T-helper 1 cell (primary cell): ENCODE measurements at places on chromosomes 6 and 20.
A peak's percentile ranks its signal among the peaks of the same experiment; 100 is the strongest.

- DNase-seq = no peak
These were observed 26.9 kb upstream of the ADTRP start for GRCh38 chr6:11805259-11806053.

DNA sequence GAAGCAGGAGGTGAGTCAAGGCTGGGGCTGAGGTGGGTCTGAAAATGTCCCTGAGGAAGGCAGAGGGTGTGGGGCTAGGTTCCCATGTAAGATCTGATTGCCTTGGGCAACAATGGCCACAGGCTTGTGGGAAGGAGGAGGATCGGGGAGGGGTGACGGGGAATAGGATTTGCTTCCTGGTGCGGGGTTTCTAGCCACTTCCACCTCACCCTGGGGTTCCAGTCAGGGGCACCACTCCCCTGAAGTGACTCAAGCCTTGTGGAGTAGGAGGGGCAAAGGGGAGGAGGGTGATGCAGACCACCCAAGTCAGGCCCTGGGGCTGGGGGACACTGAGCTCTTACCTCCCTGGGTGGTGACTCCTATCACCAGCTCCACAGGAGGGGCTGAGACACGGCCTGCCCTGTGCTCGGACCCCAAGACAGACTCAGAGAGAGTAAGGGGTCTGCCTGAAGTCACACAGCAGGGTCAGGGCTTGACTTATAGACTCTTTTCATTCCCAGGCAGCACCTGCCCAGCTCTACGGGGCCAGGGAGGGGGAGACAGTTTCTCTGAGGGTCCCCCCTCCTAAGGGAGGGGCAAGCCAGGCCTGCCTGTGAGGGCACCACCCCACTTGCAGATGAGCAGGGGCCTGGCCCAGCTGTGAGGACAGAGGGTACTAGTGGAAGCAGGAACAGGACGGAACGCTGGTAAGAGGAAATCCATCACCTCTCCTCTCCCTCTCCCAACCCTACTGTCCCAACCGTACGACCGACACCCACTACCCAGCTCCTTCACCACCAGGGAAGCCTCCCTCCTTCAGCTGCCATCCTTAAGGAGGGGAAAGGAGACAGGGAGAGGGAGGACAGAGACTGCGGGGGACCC lies 12.4 kb upstream of the SPDEF start:
- DNase-seq = no peak

GRCh38 chr20:45011108-45011526 lies 44.8 kb downstream of the STK4 start:
- DNase-seq = peak; percentile 31

DNA sequence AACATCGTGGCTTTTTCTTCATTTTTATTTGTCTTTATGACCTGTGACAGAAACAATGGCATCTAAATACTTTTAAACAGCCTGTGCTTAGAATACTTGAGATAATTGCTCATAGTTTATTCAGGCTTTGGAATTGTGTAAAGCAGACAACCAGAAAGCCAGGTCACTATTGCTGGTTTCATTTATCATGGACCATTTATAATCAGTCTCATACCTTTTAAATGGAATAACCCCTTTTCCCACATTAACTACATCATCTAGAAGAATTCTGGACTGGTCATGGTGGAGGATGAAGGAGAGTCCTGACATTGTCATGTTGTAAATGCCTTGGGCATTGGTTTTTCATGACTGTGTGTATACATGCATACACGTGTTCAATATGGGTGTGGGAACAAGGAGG lies 661.5 kb downstream of the EPM2A start:
- DNase-seq = no peak

DNA sequence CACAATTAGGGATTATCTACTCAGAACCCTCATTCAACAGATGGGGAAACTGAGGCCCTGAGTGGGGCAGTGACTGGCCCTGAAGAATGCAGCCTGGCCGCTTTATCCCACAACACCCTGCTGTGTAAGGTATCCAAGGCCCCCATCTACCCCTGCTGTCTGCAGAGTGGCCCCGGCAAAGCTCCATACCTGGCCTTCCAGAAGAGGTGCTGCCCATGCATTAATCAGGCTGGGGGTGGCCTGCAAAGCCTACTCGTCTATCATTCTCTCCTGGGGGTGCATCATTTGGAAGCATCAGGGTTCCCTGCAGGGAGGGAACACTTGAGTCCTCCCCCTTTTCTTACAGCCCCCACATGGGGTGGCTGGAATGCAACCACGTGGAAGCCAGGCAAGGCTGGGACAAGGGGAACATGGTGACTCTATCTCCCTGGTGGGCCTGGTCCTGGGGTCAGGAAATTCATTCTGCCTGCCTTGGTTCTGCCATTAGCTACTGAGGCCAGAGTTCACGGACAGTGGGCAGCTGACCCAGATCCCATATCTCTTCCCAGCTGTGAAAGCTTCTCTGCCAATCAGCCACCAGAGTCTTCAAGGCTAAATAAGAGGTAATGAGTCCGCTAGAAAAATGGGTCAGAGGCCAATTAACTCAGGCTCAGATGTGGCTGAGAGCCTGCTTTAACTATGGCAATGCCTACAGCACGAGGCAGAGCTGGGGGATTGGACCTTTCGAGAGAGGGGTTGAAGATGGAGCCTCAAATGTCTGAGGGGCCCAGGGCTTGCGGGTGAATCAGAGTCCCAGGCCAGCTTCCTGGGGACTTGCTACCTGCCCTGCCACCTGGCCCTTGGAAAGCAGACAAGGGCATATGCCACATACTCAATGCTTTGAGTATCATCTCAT lies 72.3 kb upstream of the TOX2 start:
- no peak for DNase-seq

GRCh38 chr6:97925504-97925903 lies 642.5 kb upstream of the MMS22L start:
- DNase-seq = no peak

- DNase-seq = no peak
These were observed 306.8 kb downstream of the FOXC1 start for GRCh38 chr6:1916334-1917070.

DNA sequence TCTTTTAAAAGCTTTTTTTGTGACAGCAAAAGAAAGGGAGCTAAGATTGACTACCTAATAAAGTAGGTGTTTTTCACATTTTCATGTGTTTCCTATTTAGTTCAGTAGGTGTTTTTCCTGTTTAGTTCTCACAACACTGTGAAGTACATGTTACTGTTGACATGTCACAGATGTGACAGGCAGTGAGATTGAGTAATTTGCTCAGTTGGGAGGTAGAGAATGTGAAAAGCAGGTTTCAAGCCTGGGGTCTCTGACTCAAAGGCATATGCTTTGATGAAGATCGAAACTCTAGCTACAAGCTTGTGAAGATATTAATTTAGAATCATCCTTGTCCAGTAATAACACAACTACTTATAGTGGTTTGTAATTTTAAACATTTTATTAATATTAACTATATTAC lies 43.1 kb downstream of the SLX4IP start:
- DNase-seq = no peak

DNA sequence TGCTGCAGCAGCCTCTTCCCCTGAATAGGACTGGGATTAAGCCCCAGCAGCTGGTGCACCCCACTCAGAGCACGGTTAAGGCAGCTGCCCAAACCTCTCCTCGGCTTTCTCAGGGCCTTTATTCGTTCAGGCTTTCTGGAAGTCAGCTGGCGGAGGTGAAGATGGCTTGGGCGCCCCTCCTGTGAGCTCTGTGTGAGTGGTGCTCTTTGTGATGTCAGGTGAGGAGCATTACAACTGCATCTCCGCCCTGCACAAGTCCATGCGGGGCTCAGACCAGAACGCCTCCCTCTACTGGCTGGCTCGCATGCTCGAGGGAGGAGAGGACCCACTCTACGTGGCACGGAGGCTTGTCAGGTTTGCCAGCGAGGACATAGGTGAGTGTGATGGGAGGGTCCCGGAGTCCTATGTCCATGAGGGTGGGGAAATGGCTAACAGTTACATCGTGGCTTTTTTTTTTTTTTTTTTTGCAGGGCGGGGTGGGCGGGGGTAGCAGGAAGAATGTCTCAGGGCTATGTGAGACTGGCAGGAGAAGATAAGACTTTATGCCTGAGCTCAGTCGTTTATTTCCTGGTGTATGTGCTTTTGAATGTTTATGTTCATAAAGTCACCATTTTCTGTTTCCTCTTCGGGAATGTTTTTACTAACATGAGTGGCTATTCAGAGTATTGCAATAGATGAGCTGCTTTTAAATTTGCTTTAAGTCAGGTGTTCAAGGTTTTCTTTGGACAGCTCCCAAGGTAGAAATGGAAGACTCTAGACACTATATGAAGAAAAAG lies 18.2 kb downstream of the WRNIP1 start:
- DNase-seq = no peak

- no peak for DNase-seq
These were observed 91.3 kb upstream of the TNFAIP3 start for GRCh38 chr6:137775720-137776119.

DNA sequence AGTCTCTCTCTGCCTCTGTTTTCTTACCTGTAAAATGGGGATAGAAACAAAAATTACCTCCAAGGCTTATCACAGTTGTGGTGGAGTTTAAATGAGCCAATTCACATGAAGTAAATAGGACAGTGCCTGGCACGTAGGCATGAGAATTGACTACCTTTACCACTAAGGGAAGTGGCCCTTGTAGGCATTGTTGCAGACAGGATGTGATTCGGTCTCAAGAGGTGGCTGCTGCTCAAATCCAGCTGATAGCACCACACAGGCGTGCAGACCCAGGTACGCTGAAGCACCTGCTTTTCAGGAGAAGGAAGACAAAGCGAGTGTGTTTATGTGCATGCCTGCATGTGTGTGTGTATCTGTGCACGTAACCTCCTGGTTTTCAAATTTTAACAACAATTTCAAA lies 108.6 kb downstream of the EYA2 start:
- DNase-seq = peak; percentile 46

DNA sequence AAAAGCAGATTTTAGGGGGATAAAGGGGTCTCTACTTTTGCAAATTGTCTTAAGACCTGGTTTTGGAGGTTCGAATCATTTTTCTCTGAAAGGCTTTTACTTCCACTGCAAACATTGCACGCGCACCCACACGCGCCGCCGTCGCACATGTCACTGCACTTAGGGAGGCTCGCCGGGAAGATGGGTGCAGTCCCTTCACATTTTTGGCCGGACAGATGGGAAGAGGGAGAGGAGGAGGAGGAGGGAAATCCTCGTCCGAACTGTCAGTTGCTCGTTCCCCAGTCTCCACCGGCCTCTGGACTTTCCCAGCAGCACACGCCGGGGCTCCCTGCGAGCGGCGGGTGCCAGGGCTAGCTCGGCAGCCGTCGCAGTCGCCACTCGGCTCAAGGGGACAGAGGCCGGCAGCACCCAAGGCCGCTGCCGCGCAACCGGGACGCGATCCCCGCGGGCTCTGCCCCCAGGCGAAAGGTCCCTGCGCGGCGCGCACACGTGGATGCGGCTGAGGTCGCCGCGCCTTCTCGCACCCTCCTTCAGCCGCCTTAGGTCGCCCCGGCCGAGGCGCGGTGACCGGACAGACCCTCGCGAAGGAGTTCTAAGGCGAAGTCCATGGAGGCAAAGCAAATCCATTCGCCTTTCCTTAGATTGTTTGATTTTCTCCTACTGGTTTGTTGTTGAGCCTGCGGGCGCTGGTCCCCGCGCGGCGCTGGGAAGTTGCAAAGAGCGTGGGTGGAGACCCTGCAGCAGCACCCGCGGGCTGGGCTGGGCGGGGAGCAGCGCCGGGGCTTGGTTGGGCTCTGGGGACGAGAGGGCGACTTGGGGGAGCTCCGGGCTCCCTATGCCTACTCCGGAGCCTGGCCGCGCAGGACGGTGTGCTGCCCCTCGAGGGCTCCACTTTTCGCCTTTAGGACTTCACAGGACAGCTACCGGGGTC lies 1.2 kb downstream of the MYB start:
- DNase-seq = no peak

- DNase-seq = no peak
These were observed 207.6 kb downstream of the THBS2 start for GRCh38 chr6:169046021-169046420.

GRCh38 chr20:60238992-60239660 lies 280.9 kb downstream of the CDH26 start:
- DNase-seq = no peak

GRCh38 chr6:25457516-25457915 lies 178.3 kb downstream of the CARMIL1 start:
- DNase-seq = no peak

- no peak for DNase-seq
These were observed 109.6 kb downstream of the DLL1 start for GRCh38 chr6:170181338-170181690.

DNA sequence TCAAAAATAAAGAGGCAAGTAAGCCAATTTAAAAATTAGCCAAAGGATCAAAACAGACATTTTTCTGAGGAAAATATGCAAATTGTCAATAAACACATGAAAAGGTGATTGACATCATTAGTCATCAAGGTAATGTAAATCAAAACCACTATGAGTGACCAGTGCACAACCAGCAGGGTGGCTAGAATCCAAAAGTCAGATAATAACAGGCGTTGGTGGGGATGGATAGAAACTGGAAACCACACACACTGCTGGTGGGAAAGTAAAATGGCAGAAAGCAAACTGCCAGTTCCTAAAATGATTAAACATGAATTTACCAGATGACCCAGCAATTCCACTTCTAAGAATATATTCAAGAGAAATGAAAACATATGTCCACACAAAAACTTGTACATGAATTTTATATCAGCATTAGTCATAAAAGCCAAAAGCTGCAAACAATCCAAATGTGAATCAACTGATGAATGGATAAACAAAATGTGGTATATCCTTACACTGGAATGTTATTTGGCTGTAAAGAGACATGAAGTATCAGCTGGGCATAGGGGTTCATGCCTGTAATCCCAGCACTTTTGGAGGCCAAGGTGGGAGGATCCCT lies 74.8 kb upstream of the MBOAT1 start:
- no peak for DNase-seq

GRCh38 chr6:21764989-21765388 lies 171.4 kb downstream of the SOX4 start:
- DNase-seq = no peak

GRCh38 chr20:51431321-51431720 lies 111.2 kb downstream of the NFATC2 start:
- DNase-seq = no peak

DNA sequence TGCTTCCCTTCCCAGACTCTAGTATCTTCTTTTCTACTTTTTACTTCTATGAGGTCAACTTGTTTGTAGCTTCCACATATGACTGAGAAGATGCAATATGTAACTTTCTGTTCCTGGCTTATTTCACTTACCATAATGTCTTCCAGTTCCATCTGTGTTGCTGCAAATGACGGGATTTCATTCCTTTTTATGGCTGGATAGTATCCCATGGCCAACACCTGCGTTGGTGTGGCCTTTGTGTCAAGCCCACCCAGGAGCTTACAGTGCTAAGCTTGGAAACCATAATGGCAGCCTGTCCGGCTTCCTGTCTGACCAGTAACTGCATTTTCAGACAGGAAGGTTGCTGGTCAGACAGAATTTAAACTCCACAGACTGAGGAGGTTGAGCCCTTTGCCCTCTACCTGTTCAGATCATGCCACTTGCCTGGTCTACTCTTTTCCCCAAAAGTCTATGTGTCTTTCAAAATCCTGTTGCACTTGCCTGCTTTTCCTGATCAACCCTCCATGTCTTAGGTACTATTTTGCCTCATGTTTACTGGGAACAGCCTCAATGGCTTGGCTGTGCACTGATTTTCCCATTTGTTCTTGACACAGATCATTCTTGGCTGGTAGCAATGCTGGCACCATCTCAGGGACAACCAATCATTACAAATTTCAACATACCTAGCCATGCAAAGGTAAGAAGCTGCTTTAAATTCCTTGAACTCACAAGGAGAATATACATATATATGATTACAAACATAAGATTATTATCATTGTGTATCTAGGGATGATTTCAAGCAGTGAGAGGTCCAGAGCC lies 114.3 kb upstream of the PLEKHG1 start:
- no peak for DNase-seq
